ENCODE measurements at places on chromosomes 6 and 20.

GRCh38 chr20:45918182-45918737 lies 6.3 kb upstream of the PLTP start:
- no peak for DNase-seq

DNA sequence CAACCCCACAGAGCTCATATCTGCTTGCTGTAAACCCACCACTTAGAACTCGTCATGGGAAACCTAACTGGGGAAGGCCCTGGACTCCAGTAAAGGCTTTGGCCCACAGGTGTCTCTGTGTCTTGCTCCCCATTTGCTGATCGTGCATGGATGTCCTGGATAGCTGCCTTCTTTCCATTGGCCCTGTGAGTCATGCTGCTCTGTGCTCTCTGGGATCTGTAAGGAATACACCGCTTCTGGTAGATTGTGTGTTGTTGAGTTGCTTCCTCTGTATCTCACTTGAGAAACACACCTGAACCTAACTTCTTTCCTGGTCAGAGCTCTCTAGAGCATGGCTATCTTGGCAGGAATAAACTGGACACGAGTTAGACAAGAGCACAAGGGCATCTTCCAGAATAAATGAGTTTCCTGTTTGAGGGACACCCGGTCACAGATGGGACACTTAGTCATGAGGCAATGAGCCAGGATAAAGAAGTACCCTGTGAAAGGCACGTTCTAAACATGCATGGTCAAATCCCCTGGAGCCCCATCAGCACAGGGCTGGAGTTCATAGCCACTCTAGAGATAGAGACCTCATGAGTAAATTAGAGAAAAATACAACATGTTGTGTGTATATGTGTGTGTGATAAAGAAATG lies 99.6 kb upstream of the TMEM170B start:
- DNase-seq = no peak

DNA sequence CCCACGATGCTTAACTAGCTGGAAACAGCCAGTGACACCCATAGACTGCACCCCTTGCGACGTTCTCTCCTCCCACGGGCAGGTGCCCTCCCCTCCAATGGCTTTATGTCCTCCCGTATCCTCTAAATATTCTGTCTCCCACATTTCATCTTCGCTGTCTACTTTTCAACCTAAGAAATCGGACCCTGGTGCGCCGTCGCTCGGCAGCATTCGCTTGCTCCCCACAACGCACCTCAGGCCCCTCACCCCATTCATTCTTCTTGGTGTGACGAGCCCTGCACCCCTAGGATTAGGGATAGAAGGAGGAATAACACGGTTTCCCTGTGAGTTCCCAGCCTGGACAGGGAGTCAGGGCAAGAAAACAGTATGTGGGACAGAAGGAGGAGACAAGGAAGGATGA lies 74.3 kb upstream of the FOXQ1 start:
- no peak for DNase-seq

DNA sequence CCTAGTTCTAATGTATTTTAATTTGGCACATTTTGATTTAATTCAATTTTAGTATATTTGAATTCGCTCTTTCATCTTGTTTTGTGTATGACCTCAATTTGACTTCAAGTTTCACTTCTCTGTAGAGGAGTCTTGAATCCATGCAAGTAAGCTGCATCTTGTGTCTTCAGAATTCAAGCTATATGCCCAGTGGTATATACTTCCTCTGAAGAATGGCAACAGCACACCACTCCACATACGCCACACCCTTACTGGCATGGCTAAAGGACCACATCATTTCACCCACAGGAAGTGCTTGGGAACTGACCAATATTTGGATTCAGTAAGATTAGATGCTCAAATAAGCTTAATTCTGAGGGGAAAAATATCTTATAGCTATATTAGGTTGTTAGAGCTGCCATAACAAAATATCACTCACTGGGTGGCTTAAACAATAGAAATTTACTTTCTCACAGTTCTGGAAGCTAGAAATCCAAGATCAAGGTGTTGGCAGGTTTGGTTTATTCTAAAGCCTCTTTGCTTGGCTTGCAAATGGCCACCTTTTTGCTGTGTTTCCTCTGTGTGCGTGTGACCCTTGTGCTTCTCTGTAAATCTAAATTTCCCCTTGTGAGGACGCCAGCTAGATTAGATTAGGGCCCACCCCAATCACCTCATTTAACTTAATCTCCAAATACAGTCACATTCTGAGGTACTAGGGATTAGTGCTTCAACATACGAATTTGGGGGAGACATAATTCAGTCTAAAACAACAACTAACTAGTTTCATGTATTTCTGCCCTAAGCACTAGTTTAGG lies 2.8 kb upstream of the ASF1A start:
- DNase-seq = no peak

- no peak for DNase-seq
Observed at GRCh38 chr6:43020847-43021246, 576 bp upstream of the RRP36 start.

DNA sequence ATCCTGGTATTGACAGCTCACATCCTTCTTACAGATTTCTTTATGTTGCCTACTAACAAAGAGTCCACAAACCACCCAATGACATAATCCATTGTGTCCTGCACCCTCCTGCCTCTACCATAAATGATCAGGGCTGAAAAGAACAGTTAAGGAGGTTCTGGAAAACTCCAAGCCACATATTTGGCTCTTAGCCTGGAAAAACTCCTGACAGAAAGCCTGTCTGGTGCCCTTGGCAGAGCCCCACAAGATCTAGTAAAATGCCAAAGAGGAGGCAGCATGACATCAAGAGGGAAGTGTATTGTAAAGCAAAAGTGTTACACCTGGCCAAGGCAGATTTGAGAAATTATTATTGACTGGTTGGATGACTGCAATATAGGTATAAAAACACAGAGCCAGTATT lies 126.4 kb upstream of the VGLL2 start:
- DNase-seq = no peak

DNA sequence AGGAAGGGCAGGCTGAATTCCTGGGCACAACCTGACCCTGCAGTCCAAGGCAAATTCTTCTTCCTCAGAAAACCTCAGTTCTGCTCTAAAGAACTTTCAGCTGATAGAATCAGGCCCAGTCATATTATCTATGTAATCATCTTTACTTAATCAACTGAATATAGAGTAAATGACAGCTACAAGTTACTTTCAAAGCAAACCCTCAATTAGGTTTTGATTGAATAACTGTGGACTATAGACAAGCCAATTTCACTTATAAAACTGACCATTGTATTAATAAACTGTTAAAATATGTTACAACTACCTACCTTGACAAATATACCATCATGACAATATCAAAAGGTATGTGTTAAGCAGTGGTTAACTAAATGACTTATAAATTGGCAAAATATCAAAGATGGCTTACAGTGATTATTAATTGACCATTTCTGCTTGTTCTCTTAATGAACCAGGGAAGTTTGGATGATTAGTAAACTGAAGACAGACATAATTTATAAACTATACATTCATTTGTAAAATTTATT lies 46.1 kb upstream of the ADGRF5 start:
- no peak for DNase-seq

- DNase-seq = no peak
Observed at GRCh38 chr6:158286413-158286812, 25.9 kb upstream of the TULP4 start.

DNA sequence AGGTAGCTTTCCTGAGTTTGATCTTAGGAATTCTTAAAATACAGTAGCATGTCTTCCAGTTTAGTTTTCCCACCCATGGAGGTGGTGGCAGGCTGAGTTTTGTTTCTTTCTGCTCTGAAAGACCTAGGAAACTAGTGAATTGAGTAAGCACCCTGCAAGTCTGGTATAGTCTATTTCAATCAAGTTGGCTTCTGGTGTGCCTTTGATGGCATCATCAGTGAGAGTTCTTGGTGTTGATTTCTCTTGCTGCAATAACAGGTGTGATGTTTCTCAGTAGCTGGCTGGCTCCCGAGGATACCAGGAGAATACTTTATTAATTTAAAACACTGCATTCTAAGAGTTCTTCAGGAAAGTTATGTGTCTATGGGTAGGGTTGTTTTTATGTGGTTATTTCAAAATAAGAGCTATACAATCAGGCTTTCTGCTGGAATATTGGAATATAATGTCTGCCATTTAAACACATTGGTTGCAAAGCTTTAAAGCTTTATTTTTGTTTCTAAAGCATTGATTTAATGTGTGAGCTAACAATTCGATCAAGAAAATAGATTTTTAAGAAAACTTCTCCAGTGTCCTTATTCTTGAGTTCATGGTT lies 19.0 kb downstream of the VAPB start:
- peak; percentile 68 for DNase-seq

GRCh38 chr20:63767886-63768285 lies 28.3 kb downstream of the SLC2A4RG start:
- no peak for DNase-seq

DNA sequence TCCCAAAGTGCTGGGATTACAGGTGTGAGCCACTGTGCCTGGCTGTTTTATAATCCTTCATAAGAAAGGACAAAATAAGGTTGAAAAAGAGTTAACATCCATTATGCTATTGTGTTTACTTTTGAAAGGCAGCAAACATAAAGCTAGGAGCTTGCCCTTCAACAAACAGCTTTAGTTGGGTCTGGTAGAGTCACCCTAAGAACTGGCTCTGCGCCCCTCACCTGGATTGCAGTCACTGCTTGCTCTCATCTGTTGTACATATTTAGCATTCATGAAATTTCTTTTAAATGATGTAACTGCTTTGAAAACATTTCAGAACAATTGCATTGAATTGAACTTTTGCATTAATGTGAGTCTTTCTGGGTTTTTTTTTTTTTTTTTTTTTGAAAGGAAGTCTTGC lies 38.9 kb downstream of the JARID2 start:
- no peak for DNase-seq

DNA sequence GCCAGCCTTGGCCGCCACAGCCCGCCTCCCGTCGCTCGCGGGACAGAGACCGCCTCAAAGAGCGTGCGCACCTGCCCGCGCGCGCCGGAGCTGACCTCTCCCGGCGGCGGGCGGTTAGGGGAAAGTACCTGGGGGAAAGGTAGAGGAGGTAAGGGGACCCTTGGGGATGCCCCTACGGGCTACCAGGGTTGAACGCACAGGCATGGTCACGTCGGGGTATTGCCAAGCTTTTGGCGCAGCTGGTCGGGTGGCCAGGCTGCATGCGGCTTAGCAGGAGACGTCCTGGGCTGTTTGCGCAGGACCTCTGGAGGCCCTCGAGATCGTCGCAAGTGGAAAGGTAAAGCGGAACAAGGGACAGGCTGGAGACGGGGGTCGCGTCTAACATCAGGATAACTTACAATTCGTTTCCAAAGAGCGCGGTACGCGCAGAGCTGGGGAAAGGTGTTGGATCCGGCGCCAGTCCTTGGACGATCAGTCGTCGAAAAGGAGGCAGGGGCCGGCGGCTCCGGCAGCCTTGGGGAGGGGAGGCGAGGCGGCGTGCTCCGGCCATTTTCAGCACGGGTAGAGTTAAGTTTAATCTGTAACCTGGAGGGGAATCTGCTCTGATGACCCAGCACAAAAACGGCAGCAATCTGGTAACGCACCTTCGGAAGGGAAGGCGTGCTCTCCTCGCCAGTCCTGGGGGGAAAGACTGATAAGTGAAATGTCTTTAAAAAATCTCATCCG lies 9.0 kb downstream of the GNAS-AS1 start:
- DNase-seq = no peak

- no peak for DNase-seq
Observed at GRCh38 chr6:154638369-154638768, 94.8 kb upstream of the SCAF8 start.

- no peak for DNase-seq
Observed at GRCh38 chr20:63309261-63310071, 16.5 kb downstream of the COL20A1 start.

DNA sequence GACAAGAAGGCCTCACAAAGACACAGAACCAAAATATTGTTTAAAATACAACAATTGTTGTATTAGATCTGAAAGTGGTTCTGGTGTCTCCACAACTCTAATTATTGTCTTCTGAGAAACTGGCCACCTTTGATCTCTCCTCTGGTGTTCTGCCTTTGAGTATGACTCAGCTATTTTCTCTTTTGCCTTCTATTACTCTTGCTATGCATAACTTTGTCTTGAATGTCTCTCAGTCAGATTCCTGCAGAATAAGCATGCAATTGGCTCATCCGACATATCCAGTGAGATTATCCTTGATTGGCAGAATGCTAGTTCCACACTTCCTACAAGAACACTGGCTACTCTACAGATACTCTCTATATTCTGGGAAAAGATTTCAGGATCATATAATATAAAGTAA lies 14.3 kb upstream of the EPM2A start:
- peak; percentile 16 for DNase-seq

DNA sequence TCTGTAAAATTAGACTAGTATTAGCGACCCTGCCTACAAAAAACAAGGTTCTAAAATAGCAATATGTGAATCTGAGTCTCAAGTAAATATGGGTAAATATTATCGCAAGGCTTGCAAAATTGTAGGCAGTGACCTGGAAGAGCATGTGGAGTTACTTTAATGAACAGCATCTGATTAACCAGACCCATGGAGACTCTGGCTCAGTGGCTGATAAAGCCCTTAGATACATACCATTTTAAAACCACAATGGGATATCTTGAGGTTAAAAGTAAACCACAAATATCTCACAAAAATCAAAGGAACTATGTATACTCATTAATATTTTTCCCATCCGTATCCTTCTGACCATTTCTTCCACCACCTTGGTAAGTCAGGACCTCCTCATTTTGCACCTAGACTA lies 187.0 kb downstream of the MTFR2 start:
- no peak for DNase-seq

DNA sequence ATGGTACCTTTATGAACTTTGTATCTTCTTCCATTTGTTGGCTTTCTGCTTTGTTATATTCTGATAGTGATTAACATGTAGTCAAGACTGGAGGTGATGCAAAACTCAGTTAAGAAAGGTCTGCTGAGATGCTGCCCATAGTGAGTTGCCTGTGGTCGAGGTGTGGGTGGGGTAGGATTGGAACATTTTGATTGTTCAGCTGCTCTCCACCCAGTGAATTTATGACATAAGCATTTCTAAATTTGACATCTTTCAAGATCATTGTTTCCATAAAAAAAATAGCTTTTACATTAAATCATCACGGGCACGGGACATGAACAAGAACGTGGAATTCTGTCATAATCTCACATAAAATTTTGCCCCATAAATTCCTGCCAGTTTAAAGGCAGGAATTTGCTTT lies 146.6 kb upstream of the POU3F2 start:
- DNase-seq = no peak

- DNase-seq = no peak
Observed at GRCh38 chr20:10076126-10077080, 41.6 kb downstream of the ANKEF1 start.

DNA sequence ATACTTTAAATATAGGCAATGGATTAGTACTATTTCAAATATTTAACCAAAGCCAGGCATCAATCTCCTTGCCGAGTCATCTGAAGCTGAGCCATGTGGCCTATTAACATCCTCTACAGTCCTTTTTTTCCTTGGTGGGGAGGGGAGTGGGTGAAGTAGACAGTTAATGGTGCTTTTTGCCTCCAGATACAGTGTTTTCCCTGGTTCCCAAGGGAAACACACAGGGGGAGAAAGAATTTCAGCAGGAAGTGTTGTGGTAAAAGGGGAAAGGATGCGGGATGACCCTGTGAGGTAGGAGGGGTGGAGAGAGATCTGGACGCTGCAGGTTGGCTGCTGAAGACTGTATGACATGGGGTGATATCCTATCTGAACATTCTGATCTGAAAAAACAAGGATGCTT lies 9.6 kb downstream of the CLDN20 start:
- DNase-seq = no peak

GRCh38 chr6:25369036-25369432 lies 89.9 kb downstream of the CARMIL1 start:
- DNase-seq = no peak

GRCh38 chr6:33216117-33216649 lies 7.9 kb downstream of the RING1 start:
- DNase-seq = no peak

Data from activated CD4-positive, alpha-beta T cell treated with anti-CD3 and anti-CD28 coated beads, Interleukin-2, Interleukin-4, amounts not matched to agents 100 ng/mL and 50 ng/mL, durations not matched to agents 16 hours and 8 hours (primary cell).